ENCODE measurements at places on chromosomes 7 and 10.

DNA sequence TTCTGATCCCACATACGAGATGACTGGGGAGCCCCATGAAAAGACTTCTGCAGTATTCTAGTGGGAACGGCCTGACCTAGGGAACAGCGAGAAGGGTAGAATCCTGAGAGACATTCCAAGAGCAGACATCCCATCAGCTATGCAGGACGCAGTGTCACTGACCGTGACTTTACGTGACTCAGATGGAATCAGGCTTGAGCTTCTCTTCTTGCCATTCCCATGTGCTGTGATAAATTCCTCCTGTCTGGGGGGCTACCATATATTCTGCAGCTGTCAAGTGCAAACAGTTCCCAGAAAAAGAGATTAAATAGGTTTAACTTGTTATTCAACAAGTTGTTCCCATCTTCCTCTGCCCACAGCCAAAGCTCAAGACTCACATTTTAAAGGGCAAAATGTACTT, 73.1 kb upstream of the PDE1C start:
- no peak for DNase-seq

GRCh38 chr10:74177140-74177677, 26.2 kb downstream of the ADK start:
- peak; percentile 45 for DNase-seq

GRCh38 chr7:151386301-151387160, 23.3 kb downstream of the WDR86 start:
- no peak for DNase-seq

- DNase-seq = no peak
These were observed 53.0 kb downstream of the SH2D4B start for GRCh38 chr10:80590585-80591125.

DNA sequence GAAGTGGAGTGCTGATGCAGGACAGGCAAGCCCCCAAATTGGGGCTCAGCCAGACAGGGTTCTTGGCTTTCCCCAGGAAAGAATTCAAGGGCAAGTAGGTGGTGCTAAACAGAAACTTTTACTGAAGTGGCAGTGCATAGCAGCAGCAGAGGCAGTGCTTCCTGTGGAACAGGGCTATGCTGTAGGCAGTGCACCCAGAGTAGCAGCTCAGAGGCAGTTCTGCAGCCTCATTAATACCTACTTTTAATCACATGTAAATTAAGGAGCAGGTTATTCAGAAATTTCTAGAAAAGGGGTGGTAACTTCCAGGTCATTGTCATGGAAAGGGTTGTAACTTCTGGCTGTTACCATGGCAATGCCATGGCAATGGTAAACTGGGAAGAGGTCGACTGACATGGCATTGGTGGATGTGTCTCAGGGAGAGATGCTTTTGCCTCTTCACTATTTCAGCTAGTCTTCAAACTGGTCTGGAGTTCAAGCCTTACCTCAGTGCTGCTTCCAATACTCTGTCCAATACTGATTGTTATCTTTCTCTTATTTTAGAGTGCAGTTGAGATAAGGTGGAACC, 29.2 kb downstream of the PRSS58 start:
- DNase-seq = no peak

DNA sequence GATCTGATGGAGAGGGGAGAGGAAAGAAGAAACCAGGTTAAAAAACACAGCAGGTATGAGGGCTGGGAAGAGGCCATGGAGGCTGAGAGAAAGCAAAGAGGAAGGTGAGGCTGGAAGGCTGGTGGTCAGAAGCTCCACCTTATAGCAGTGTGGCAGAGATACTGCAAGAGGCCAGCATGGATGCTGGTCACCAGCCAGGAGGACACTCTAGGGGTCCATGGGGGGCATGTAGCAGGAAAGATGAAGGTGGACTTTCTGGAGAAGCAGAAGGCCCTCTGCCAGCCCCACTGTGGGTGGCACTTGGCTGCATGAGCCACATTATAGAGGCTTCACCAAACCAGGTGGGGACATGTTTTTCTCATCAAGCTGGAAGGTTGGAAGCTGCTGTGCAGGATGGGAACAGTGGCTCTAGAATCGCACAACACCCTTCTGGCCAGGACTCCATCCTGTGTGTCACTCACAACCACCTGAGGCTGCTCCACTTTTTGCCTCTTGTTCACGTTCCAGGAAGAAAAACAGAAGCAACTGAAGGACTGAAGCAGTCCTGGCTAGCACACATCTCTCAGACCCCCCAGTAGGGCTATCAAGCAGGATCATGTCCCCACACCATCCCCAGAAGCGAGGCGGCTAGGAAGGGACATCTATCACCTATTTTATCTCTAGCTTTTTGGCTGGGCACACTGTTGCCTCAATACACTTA, 587.5 kb upstream of the MGMT start:
- DNase-seq = no peak

Measured in CD4-positive, alpha-beta T cell treated with Interleukin-2 at 100 ng/mL for 4 hours (primary cell).